ENCODE measurements at places on chromosomes 2 and 18. TPM values are rescaled to one million over a fixed set of nuclear protein-coding genes. Genes with fewer than 3 reads are reported as not detected.

The TMX3 gene
- total RNA-seq: 74.5 TPM

The C2orf76 gene
- total RNA-seq: 11.5 TPM

The C2orf92 gene
- 1.5 TPM for total RNA-seq

The IL1RN gene
- total RNA-seq: not detected

The SNORC gene
- total RNA-seq: 0.26 TPM

The KCNJ3 gene
- not detected for total RNA-seq

The CCDC74B gene
- total RNA-seq: 1.2 TPM

DNA sequence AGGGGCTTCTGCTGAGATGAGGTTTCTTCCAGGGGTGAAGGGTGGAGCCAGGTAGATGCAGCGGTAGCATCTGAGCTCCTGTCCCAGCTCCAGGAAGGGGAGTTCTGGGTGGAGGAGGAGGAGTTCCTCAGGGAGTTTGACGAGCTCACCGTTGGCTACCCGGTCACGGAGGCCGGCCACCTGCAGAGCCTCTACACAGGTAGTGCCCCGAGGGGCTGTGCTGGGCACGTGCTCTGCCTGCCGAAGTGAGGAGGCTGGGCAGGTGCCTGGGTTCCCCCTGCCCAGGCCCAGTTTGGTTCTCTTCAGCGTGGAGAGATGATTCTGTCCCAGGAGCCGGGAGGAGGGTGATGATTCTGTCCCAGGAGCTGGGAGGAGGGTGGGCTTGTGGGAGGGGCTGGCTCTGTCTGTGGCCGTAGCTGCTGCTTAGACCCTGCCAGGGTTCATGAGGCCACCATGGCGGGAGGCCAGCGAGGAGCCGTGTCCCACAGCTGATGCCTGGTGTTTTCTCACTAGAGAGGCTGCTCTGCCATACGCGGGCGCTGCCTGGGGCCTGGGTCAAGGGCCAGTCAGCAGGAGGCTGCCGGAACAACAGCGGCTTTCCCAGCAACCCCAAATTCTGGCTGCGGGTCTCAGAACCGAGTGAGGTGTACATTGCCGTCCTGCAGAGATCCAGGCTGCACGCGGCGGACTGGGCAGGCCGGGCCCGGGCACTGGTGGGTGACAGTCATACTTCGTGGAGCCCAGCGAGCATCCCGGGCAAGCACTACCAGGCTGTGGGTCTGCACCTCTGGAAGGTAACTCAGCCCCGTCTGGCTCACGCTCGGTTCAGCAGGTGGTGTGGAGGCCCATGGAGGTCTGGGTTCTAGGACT lies 8.2 kb downstream of the CAPN10 start:
- DNase-seq: no peak

- peak; percentile 33 for DNase-seq
These were observed 7.3 kb downstream of the SFXN5 start for GRCh38 chr2:73063909-73064875.

DNA sequence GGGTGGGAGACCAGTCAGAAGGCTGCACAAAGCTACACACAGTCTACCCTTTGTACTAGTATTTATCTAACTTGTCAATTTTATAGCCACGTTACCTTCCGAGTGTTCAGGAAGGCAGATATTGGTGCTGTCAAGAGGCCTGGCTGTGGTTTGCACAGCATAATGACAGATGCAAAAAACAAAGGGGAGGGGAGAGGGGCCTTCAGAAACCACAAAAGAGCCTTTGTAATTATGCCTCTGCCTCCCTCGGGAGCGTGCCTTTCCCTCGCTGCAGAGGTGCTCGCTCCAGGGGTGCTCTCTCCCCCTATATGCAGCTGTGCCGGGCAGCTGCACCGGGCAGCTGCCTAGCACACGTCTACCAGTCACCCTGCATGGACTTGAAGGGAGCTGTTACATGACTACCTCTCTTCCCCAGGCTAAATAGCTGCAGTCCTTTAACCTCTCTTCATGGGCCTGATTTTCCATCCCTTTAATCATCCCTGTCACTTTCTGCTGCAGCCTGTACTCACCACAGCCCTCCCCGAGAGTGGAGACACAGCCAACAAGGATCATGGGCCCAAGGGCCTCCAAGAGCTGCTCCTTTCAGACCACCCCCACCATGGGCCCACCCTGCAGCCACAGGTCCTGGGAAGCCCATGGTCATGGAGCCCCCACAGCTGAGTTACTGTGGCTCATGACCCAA lies 168.4 kb upstream of the PKDCC start:
- DNase-seq: no peak

DNA sequence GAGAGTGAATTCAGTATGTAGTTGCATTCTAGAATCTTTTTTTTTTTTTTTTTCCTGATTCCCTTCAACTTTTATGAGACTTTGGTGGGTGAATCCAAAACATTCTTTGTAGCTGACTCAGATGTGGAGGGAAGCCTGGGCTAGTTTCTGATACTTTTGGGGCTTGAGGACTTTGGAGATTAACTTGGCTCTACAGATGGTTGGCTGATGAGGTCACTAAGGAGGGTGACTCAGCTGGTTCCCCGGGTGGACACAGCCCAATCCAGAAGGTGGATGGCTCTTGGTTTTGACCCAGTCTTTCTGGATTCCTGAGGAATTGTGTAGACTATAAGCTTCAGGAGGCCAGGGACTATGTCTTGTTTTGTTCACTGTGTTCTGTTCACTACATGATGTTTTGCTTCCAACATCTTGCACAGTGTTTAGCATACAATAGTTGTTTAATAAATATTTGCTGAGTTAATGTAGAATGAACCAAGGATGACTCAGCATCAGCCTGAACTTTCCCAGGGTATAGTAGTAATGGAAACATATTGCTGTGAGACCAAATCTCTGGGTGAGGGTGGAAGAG lies 30.5 kb downstream of the LAMA3 start:
- peak; percentile 75 for DNase-seq

DNA sequence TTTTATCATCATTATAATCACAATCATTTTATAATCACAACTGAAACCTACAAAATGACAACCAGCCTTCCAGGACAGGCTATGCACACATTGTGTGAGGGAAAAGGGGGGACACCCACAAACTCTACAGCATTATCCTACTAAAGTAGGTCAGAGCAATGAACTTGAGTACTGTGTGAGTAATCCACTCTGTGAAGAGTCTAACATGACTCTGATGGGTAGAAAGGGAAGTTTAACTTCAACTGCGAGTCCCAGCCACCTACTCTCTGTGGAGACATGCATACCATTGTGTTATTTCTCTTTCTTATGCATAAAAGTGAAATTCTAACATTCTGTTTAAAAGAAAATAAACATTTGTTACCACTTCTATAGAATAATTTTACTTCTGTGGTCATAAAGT lies 177.9 kb downstream of the ZNF516 start:
- no peak for DNase-seq

DNA sequence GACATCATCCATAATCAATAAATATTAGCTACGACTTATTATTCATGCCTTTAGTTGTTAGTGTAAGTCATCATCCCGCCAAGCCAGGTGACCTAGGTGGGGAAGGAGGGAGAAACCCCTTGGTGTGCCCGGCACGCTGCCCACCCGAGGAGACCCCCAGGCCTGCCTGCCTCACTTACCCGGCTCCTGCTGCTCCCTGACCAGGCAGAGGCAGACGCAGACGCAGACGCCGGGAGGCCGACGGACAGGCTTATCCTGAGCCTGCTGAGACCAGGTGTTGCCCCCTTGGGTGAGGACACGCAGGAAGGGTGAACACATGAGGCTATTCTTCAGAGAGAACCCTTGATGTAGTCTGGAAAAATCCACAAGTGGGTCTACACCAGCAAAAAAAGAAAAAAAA lies 401.8 kb downstream of the GALR1 start:
- DNase-seq: no peak

DNA sequence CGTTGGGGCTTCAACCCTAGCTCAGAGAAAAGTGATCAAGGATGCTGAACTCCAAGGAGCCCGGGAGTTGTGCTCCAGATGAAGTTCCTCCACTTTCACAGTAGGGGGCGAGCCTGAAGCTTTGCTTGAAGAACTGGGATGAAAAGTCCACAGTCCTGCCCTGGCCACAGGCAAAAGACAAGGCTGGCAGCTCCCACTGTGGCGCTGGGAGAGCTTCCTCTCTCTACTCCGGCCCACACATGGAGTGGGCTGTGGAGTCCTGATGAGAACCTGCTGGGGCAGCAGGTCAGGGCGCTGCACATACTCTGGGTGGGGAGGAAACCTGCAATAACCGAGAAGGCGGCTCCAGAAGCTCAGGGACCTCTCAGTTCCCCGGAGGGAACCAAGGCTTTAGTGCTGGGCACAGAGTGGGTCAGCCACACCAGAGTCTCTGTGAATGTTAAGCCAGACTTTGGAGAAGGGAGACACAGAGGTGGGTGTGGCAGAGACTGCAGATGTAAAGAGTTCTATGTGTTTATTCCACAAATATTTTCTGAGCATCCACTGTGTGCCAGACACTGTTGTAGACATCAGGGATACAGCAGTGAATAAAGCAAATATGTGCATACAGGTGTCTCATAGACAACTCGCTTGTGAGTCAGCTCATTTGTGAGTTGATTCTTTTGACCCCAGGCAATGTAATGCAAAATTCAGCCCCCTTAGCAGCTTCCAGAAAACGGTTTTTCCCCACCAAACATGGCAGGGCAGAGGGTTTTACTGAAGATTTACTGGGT lies 48.0 kb upstream of the MRPL33 start:
- no peak for DNase-seq

GRCh38 chr2:240685771-240686371 lies 3.2 kb upstream of the AQP12B start:
- no peak for DNase-seq

DNA sequence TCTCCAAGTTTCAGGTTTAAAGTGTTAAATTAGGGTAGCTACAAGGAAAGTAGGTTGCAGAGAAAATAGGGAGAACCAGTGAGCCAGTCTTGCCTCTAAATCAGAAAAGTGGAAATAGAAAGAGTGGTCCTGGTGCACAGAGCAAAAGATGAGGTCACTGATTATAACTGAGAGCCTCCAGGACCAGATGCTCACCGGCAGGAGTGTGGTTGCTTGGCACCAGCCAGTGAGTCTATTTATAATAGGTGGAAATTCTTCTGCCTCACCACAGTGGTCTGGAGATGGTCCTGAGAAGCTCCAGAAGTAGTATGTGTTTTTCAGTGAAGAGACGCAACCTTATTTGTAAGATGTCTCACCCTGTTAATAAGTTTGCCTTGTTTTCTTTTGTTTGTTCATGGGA lies 373.9 kb upstream of the KCNJ3 start:
- DNase-seq: no peak

GRCh38 chr18:48621815-48622555 lies 83.2 kb downstream of the CTIF start:
- DNase-seq: no peak

DNA sequence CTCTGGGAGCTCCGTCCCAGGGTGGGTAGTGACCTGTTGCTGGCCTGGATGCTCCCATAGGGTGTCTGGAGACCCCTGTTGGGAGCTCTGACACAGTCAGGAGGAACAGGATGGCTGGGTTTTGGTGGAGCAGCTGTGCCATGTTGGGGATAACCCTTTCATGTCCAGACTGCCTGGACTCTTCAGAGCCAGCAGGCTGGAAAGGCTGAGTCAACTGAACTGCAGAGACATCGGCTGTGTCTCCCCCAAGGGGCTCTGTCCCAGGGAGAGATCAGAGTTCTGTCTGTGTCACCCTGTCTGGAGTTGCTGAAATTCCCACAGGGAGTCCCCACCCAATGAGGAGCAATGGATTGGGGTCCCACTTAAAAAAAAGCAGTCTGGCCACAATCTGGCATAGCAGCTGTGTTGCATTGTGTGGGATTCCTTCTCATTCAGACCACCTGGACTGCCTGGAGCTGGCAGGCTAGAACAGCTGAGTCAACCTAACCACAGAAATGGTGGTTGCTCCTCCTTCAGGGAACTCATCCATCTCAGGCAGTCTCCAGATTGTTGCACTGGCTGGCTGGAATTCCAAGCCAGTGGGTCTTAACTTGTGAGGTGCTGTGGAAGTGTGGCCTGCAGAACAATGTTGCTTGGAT lies 37.2 kb downstream of the AGPS start:
- no peak for DNase-seq

GRCh38 chr18:73990258-73990657 lies 157.4 kb downstream of the FBXO15 start:
- DNase-seq: no peak

GRCh38 chr2:156322051-156322685 lies 10.4 kb downstream of the NR4A2 start:
- no peak for DNase-seq

DNA sequence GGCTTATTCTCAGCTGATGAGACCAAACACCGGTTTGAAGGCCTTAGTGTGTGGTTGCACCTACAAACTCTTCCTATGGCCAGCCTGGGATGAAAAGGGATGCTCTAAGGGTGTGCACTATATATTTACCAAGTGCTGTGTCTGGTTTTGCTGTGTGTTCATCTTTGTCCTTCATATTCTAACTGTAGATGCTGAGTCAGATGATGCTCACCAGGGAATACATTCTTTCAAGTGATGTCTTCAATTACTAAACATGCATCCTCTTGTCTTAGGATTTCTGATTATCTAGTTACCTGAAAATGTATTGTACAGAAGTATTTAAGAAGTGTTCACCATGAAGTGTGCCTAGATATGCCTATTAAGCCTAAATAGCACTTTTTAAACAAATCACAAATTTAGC lies 1111.6 kb upstream of the ZEB2 start:
- DNase-seq: no peak
